NCI-H82 (cell line): ENCODE measurements at places on chromosomes 16 and 17.

DNA sequence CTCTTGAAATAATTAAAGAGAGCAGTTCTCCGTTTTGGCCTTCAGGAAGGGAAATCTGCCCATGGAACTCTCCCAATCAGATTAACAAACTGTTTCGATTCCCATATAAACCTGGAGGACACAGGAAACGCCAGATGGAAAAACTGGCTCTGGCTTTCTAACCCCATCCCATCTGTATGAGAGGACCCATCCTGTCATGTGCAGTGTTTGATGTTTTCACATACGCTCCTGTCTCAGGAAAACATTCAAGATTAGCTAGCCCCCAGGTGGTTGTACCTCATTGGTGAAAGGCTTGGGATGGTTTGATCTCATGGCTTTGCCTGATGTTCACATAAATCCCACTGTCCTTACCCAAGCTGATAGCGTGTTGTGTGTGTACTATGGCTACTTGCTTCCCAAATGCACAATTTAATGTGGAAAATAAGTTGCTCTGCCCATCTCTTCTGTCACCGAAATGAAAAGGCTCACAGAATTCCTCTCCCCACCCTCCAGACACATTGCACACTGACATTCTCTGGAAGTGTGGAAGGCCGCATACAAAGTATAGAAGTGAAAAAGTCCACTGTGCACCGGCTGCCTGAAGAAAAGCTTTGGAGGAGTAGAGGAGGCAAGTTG is 18.2 kb upstream of the ERN1 start:
- peak; percentile 96 for DNase-seq

GRCh38 chr17:39018267-39019134 is 51.3 kb upstream of the FBXO47 start:
- DNase-seq, result no peak

DNA sequence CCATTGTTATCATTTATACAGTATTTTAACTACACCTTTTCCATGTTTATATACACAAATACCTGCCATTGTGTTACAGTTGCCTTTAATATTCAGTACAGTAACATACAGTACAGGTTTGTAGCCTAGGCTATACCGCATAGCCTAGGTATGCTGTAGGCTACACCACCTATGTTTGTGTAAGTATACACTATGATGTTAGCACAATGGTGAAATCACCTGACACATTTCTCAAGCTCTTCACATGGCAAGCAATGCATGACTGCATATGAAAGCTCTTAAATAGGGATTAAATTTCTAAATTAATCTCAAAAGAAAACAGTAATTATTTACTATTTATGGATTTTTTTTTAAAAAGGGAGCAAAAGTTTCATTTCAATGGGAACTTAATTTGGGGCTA is 12.0 kb downstream of the LRRC37B start:
- no peak for DNase-seq

DNA sequence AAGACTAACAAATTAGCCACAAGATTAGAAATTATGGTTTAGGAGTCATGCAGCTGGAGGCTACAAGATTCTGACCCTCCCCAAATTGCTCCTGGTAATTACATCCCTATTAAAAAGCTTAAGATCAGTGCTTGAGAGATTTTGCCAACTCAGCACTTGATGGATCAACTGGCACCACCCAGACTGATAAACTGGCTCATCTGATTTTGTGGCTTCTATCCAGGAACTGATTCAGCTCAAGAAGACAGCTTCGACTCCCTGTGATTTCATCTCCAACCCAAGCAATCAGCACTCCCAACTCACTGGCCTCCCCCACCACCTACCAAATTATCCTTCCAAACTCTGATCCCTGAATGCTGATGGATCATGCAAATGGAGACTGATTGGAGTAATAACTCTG is 94.8 kb downstream of the TNFRSF13B start:
- no peak for DNase-seq

- no peak for DNase-seq
These were observed 35.2 kb downstream of the ARHGAP23 start for GRCh38 chr17:38463451-38463858.

DNA sequence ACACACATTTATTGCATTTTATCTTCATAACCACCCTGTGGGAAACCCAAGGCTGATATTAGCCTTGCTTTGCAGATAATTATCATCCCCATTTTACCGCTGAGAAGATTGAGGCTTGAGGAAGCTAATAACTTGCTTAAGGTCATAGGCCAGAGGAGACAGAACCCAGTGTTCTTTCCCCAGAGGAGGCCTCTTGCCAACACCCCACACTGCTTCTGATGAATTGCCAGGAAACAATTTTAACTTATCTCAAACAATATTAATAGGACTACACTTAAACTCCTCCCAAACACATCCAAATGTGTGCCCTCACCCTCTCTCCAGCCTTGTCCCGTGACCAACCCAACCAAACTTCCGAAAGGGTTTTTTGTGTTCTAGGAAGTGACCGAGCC is 2.1 kb upstream of the SPG7 start:
- DNase-seq, result no peak
